ENCODE measurements at places on chromosomes 7 and 10.

DNA sequence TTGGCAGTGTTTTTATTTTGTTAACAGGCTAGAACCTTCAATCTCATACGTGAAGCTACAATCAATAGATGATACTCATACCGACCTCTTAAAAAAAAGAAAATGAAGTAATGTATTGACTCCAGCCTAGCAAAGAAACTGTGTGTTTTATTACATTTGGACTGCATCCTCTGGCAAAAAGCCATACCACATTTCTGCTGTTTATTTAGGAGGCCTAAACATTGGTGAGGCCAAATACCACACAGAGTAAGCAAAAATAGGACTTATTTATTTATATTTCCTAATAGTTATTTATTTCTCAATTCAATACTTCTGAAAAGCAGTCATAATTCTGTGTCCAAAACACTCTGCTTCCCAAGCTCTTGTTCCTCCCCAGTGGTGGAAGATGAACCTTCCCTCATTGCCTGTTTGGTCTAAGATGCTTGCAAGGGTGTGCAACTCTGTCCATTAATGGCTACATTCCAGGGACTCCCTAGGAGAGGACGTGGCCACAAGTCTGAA, 398.8 kb upstream of the KLF6 start:
- DNase-seq = no peak

DNA sequence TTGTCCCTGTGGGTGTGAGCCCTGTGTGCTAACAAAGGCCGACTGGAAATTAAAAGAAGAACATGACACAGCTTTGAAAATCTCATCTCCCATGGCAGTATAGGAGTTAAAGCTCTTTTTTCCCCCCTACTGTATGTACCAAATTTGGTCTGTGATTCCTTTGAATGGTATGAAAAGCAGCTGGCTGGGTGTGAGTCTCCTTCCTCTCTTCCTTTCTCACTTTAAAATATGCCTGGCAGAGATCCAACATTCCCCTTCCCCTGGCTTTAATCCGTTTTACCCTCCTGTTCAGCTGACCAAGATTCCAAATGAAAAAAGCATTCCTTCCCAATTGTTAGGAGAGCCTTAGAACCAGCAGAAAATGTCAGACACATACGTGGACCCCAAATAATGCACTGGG, 225.0 kb upstream of the CELF2 start:
- DNase-seq = peak; percentile 95

- no peak for DNase-seq
Measured at GRCh38 chr10:50533296-50533695, 90.5 kb downstream of the SGMS1 start.

- DNase-seq = no peak
Measured at GRCh38 chr7:47604496-47604890, 22.6 kb upstream of the TNS3 start.

GRCh38 chr10:7756360-7756992, 31.3 kb downstream of the KIN start:
- DNase-seq = no peak

- DNase-seq = no peak
Measured at GRCh38 chr10:20713420-20713819, 183.7 kb downstream of the NEBL start.

DNA sequence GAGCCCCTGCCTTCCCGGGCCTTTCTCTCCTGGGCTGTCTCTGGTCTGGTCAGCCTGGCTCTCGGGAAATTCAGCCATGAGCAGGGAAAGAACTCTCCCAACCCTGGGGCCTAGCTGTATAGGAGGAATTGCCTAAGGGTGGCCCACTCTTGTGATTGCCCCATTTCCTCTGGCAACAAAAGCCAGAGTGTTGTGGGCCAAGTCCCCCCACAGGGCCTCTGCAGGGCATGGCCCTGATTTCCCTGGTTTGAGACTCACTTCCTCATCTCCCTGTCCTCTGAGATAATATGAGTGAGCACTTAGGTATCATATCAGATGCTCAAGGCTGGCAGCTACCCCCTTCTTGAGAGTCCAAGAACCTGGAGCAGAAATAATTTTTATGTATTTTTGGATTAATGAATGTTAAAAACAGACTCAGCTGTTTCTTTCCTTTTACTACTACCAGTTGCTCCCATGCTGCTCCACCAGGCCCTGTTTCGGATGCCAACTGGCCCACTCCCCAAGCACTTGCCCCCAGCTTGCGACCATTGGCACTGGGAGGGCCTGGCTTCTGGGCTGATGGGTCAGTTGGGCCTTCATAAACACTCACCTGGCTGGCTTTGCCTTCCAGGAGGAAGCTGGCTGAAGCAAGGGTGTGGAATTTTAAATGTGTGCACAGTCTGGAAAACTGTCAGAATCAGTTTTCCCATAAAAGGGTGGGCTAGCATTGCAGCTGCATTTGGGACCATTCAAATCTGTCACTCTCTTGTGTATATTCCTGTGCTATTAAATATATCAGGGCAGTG, 11.4 kb downstream of the IRF5 start:
- DNase-seq = no peak

GRCh38 chr10:76298329-76298728, 866.9 kb downstream of the LRMDA start:
- no peak for DNase-seq

- no peak for DNase-seq
Measured at GRCh38 chr7:96179837-96180236, 142.1 kb downstream of the SLC25A13 start.

- no peak for DNase-seq
Measured at GRCh38 chr10:14645239-14645960, 129.3 kb downstream of the FAM107B start.

GRCh38 chr7:139192014-139192706, 38.9 kb upstream of the UBN2 start:
- no peak for DNase-seq

GRCh38 chr10:84965468-84965867, 637.1 kb downstream of the CCSER2 start:
- no peak for DNase-seq

DNA sequence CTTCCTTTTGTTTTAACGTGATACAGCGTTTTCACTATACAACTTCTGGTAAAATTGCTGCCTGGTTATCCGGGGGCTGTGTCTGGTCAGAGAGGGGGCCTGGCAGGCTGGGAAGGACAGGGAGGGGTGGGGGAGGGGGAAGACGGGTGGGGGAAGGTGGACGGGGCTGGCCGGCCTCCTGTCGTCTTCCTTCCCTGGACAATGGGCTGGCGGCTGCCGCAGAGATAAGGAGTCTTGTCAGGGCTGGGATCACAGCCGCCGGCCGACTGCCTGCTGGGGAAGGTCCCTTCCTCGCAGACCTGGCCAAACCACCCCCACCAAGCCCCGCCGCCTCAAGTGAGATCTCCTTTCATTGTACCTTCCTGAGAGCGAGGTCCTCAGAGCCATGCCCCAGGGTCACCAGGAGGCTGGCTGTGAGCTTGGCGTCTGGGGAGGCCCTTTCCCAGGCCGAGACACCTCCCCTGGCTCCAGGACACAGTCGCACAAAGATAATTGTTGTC, 151.2 kb upstream of the TNRC18 start:
- DNase-seq = no peak

DNA sequence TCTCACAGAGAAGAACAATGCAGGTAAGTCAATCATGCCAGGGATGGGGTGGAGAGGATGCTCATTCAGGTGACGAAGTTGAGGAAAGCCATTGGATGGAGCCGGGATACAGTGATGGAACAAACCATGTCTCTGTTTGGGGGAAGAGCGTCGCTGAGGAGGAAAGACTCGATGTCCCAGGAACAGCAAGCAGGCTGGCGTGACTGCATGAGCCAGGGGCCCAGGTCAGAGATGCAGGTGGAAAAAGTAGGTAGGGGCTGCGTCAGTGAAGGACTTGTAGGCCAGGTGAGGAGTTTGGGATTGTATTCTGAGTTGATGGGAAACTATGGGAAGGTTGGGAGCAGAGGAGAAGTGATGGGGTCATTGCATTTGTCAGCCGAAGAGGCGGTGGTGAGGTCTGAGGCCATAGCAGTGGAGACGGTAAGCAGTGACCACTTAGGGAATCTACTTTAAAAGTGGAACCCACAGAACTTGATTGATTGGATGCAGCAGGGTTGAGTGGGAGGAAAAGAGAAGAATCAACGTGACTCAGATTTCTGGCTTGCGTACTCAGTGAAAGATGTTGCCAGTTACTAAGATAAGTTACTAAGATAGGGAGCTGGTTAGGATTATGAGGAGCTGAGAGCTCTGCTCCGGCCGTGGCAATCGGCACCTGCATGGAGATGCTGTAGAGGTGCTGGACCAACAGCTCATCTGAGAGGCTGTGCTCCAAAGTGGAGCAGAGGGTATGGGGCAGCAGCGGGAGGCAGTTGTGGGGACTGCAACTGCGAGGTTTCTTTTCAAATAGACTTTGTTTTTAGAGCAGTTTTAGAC, 12.5 kb upstream of the IL2RA start:
- DNase-seq = no peak

DNA sequence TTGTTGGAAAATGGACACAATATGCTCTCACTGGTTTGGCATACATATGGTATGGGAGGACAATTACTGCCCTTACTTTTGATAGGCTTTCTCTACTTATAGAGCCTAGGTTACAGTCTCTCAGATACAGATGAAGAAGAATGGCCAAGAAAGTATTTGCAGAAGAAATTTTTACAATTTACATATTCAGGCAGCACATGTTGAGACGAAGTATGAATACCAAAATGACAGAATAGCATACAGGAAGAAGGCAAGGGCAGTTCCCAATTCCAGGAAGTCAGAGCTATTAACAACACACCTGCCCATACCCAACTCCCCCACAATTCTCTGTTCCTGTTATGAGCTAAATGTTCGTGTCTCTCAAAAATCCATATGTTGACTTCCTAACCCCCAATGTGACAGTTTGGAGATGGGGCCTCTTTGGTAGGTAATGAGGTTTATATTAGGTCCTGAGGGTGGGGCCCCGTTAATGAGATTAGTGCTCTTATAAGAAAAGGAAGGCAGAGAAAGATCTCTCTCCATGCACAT, 67.8 kb downstream of the DOCK4 start:
- no peak for DNase-seq

DNA sequence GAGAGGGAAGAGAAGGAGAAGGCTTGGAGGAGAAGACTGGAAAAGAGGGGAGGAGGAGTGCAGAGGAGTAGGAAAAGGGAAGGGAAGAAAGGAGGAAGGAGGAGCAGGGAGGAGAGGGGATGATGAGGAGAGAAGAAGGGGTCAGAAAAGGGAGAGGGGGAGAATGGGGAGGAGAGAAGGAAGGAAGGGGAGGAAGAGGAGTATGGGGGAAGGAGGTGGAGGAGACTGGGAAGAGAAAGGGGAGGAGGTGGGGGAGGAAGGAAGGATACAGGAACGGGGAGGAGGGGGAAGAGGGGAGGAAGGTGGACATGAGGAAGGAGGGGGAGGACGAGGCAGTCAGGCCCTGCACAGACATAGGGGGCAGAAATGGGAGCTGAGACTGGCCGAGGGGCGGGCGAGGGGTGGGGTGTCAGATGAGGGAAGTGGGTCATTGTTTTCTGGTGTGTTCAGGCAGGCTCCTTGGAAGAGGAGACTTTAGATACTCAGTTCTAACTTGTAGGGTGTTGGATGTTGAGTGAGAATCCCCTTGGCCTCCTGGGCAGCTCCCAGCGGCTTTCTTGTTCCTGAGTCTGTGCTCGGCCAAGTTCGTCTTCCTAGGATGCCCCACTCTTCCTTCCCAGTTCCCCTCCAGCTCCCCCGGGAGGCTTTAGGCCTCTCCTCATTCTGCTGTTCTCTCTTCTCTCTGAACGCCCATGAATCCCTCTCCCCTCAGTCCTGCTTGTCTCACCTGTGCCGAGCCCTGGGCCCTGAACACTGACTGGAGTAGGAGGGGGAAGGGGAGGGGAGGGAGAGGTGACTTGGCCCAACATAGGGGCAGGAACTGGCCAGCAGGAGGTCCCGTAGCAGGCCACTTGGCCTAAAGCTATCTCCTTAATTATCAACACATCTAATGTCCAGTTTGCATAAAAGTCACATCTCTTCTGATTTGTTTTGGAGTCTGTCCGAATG, 12.8 kb upstream of the CRHR2 start:
- DNase-seq = no peak

DNA sequence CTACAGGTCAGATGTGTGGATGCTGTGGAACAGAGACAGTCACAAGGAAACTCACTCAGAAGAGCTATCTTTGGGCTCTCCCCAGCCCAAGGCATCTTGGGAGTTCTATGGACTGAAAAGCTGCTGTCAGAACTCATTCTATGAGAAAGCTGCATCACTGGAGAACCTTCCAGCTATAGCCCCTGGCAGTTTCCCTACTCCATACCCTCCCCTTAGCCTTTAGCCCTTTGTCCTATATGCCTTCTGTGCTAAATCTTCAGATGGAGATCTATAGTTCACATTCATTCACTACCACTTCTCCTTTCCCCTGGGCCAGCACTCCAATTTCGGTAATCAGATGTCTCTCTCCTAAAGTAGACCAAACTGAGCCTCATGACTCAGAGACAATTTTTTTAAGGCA, 6.9 kb downstream of the WNT8B start:
- no peak for DNase-seq

All from retinal pigment epithelial cell (primary cell).